ENCODE measurements at places on chromosomes 11 and 22.

DNA sequence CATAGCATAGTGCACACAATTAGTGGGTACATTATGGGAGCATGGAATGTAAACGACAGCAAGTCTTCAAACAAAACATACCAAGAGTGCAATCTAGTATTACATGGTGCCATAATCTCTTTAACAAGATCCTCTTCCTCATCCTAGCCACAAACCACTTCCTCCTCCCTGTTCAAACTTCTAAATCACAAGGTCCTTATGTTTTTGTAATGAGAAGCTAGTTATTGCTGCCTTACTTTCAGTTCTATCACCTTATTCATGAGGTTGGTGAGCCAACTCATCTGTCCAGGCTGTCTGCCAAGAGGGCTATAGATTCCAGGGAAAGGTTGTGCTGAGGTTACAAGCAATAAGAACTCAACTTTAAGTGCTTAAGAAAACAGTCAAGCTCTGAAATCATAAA, 195.4 kb upstream of the ARHGAP20 start:
- DNase-seq, result no peak

DNA sequence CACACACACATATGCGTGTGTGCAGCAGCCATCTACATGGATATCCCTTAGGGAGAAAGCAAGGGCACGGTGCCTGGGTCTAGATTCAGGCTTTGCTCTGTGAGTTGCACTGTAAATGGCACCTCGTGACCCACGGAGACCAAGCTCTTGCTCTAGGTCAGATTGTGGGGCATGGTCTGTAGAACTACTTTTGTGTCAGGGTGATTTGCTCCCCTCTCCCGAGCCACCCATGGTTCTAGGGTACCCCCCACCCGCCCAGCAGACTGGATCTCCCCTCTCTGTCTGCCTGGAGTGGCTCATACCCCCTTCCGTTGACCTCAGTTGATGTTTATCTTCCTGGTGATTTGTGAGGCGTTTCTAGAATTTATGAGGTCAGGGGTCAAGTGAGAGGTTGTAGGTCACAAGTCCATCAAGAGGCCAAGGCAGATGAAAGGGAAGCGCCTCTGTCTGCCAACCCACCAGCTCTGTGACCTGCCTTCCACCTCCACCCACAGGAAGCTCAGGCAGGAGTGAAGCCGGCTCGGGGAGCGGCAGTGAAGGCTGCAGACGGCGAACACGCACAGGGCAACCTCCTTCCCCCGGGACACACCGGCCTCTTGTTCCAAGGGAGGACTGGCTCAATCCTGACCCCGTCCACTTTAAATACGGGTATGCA, 76.2 kb upstream of the TTLL12 start:
- peak; percentile 55 for DNase-seq

GRCh38 chr11:126311401-126312291, 7.8 kb downstream of the DCPS start:
- DNase-seq, result no peak

DNA sequence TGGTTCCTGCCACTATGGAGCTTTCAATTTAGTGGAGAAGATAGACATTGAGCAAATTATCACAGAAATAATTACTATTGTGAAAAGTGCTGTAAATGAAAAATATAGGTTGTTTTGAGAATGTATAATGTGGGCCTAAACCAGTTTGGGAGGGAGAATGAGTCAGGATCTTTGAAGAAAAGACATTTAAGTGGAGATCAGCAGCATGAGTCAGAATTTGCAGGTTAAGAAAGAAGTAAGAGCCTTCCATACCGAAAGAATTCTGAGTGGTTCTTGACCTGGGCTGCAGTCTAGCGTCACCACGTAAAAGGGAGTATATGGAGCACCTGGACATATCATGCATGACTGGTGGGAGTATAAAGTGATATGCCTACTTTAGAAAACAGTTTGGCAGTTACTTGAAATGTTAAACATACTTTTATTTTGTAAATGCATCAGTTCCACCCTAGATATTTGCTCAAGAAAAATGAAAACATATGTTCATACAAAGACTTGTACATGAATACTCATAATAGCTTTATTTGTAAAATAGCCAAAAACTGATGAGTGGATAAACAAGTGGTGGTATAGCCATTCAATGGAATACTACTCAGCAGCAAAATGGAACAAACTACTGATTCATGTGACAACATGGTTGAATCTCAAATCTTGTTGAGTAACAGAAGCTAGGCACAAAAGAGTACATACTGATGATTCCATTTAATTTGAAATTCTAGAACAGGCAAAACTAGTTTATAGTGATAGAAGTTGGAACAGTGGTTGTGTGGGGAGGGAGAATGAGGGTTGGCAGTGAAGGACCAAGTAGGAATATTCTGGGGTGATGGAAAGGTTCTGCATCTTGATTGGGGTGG, 99.2 kb downstream of the STIM1 start:
- DNase-seq, result no peak

GRCh38 chr11:109514313-109515018, 92.5 kb downstream of the C11orf87 start:
- DNase-seq, result no peak

DNA sequence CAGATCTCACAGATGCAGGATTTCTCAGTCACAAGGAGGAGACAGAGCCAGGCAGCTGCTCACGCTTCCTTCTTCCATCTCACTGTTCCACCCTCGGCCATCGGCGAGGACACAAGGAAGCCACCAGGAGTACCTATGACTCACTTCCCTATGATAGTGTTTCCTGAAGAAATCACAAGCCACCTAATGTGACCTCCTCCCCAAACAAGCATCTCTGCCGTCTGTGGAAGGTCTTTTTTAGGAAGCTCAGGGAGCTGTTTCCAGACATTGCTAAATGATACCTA, 672.7 kb downstream of the TBC1D22A start:
- DNase-seq, result no peak

DNA sequence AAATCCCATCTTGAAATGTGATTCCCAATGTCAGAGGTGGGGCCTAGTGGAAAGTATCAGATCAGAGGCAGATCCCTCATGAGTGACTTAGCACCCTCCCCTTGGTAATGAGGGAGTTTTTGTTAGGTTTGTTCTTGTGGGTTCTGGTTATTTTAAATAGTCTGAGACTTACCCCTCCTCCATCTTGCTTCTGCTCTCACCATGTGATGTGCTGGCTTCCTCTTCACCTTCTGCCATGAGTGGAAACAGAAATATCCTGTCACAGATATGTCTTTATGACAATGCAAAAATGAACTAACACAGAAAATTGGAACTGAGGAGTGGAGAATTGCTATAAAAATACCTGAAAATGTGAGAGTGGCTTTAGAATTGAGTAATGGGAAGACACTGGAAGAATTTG, 33.1 kb downstream of the TMEM225 start:
- no peak for DNase-seq

DNA sequence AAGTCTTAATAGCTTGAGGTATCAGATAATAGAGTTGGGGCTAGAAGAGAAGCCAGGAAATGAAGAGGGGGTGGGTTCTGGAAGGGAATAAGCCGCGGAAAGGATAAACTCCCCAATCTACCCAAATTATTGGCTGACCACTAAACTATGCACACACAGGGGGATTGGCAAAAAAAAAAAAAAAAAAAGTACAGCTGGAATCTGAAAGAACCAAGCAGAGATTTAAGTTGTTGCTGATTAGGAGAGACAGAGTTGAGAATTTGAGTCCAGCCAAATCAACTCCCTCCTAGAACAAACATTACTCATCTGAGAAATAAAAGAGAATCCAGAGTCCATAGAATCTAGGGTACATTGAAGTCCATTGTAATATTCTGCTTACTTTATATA, 134.9 kb downstream of the CCDC81 start:
- DNase-seq, result no peak

DNA sequence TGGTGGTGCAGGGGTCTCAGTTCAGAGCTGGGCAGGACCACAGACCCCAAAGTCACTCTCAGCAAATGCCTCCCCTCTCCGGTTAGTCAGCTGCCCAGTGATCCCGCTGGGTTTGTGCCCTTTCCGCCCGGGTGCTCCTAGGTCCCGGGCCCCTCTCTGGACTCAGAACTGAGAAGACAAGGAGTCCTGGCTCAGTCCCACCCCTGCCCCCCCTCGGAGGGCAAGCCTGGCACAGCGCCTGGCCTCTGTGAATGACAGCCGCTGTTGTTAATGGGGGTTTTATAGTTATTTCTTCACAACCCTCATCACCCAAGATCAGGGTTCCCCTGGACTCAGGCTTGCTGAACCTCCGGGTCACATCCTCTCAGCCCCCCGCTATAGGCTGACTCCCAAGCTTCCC, 47.6 kb downstream of the ELFN2 start:
- no peak for DNase-seq

DNA sequence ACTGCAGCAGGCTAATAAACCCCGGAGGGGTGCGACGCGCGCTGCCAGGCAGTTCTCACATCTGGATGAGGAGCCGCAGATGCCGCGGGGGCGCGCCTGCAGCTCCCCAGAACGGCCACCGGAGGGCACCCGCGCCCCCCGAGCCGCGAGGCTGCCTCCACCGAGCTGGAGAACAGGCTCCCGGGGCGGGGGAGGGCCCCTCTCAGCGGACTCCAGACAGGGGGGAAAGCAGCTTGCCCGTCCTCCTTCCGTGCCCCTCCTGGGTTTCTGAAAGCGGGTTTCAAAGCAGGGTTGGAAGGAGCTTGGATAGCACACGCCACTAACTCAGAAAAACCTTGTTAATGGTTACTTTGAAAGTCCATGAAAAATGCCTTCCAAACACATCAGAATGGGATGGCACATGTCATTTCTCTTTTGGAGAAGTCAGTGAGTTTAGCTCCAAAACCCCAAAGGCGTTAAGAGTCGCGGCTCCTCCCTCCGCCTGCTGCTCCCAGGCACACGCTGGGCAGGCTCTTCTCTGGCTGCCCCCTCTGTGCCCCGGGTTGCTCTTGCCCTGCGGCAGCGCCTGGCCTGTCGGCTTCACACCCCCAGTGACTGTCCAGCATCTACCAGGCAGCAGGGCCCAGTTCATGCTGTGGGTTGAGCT, 317.8 kb downstream of the NTM start:
- no peak for DNase-seq

GRCh38 chr11:48091426-48092102, 111.2 kb downstream of the PTPRJ start:
- DNase-seq, result no peak

- DNase-seq, result no peak
Measured at GRCh38 chr11:77026743-77027142, 7.5 kb upstream of the B3GNT6 start.

DNA sequence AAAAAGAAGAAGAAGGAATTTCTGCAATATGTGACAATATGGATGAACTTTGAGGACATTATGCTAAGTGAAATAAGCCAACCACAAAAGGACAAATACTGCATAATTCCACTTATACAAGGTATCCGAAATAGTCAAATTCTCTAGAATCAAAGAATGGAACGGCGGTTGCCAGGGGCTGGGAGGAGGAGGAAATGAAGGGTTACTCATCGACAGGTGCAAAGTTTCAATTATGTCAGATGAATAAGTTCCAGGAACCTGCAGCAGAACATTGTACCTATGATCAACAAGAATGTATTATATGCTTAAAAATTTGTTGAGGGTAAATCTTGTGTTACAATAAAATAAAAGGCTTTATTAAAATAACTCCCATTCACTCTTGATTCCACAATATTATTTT, 49.0 kb downstream of the SC5D start:
- no peak for DNase-seq

Measured in activated T-cell treated with anti-CD3 and anti-CD28 coated beads, Interleukin-2, amount 50 U/mL, for 1 hour (primary cell).